NCI-H1105 treated with DMSO at 0.1 percent for 48 hours (cell line): ENCODE measurements at places on chromosomes 6 and 20.
A peak's percentile ranks its signal among the peaks of the same experiment; 100 is the strongest.

DNA sequence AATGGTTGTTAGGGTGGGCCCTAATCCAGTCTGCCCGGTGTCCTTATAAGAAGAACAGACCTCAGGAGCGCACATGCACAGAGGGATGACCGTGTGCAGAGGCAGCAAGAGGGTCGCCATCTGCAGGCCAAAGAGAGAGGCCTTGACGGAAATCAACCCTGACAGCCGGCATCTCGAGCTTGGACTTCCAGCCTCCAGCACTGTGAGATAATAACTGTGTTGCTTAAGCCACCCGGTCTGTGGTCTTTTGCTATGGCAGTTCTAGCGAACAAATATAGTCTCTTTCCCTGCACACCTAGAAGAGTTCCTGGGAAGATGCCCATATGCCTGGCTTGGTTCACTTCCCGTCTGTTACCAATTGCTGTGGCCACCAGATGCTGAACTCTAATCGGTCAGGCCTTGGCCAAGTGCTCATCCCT, 35.3 kb upstream of the PTGIS start:
- DNase-seq = no peak

GRCh38 chr20:6480328-6481200, 286.9 kb upstream of the BMP2 start:
- DNase-seq = peak; percentile 78

GRCh38 chr6:105384004-105384403, 18.9 kb downstream of the PREP start:
- no peak for DNase-seq

GRCh38 chr20:36254076-36254475, 17.8 kb downstream of the AAR2 start:
- DNase-seq = no peak
